Naive B cell (primary cell): ENCODE measurements at places on chromosomes 7 and 10. TPM values are rescaled to one million over a fixed set of nuclear protein-coding genes. Genes with fewer than 3 reads are reported as not detected.

Gene DYNC1I1
- polyA plus RNA-seq = not detected

Gene TLX1
- polyA plus RNA-seq = not detected

Gene AGAP4
- polyA plus RNA-seq = 0.18 TPM

Gene ZMIZ1
- polyA plus RNA-seq = 0.11 TPM

Gene AASS
- not detected for polyA plus RNA-seq

Gene GPR146
- polyA plus RNA-seq = 7.4 TPM

Gene DRGX
- polyA plus RNA-seq = not detected

Gene SPDYE5
- not detected for polyA plus RNA-seq

Gene LDB3
- not detected for polyA plus RNA-seq

Gene NPFFR1
- polyA plus RNA-seq = not detected

Gene CEP41
- 10.6 TPM for polyA plus RNA-seq

Gene RBM20
- 0.05 TPM for polyA plus RNA-seq

Gene GNGT1
- polyA plus RNA-seq = not detected

GRCh38 chr7:12281038-12281437 lies 69.9 kb downstream of the TMEM106B start:
- no peak overlapping the region for H3K27ac ChIP-seq
- DNase-seq = no peak
- H3K4me1 ChIP-seq = no peaks in the 10 kb centered on the region

DNA sequence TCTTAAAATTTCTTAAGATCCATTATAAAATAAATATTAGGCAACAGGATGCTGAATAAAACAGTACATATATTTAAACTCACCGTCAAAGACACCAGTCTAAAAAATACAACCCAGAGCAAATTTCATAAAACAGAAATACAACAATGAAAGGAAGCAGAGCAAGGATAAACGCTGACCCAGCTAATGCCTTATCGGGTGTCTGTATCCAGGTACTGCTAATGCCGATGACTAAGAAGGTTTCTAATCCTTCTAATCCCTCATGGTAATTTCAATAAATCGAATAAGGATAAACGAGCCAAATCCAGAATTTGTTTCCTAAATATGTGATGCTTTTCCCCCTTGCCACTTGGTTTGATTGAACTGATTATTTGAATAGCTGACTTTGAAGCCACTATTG lies 1.7 kb downstream of the HYCC1 start:
- no peak overlapping the region for H3K27ac ChIP-seq
- H3K4me1 ChIP-seq = peaks cover 24% of the 10 kb centered on the region
- peaks cover 3% of the 10 kb centered on the region for H3K36me3 ChIP-seq
- no peak for DNase-seq

- no peaks in the 10 kb centered on the region for H3K4me1 ChIP-seq
- H3K27ac ChIP-seq = no peak overlapping the region
- H3K4me3 ChIP-seq = no peak overlapping the region
Measured at GRCh38 chr7:111006691-111007090, 84.2 kb upstream of the LRRN3 start.

DNA sequence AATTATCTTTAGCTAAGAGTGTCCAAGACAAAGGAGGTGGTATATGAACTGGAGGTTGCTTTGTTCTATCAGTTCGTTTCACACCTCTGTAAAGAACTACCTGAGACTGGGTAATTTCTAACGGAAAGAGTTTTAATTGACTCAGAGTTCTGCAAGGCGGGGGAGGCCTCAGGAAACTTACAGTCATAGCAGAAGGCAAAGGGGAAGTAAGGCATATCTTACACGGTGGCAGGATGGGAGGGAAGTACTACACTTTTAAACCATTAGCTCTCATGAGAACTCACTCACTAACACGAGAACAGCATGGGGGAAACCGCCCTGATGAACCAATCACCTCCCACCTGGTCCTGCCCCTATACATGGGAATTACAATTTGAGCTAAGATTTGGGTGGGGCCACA lies 1202.3 kb upstream of the LRRTM3 start:
- no peaks in the 10 kb centered on the region for H3K36me3 ChIP-seq
- H3K27me3 ChIP-seq = no peaks in the 10 kb centered on the region
- H3K27ac ChIP-seq = no peak overlapping the region
- H3K4me3 ChIP-seq = no peak overlapping the region

GRCh38 chr7:90842430-90842788 lies 246.3 kb downstream of the CDK14 start:
- H3K4me1 ChIP-seq = peaks cover 28% of the 10 kb centered on the region
- no peak overlapping the region for H3K27ac ChIP-seq
- no peaks in the 10 kb centered on the region for H3K27me3 ChIP-seq
- H3K36me3 ChIP-seq = peaks cover 18% of the 10 kb centered on the region

GRCh38 chr7:32204361-32205018 lies 134.3 kb upstream of the PDE1C start:
- no peak for DNase-seq
- H3K4me1 ChIP-seq = no peaks in the 10 kb centered on the region
- no peak overlapping the region for H3K4me3 ChIP-seq
- H3K36me3 ChIP-seq = no peaks in the 10 kb centered on the region

GRCh38 chr10:63260103-63260859 lies 127.2 kb downstream of the NRBF2 start:
- no peak for DNase-seq
- peak overlapping the region; percentile 92 for H3K27ac ChIP-seq
- no peaks in the 10 kb centered on the region for H3K27me3 ChIP-seq
- H3K4me1 ChIP-seq = peaks cover 41% of the 10 kb centered on the region
- peak overlapping the region; percentile 80 for H3K4me3 ChIP-seq

- H3K4me1 ChIP-seq = no peaks in the 10 kb centered on the region
- no peaks in the 10 kb centered on the region for H3K27me3 ChIP-seq
- no peak overlapping the region for H3K27ac ChIP-seq
- no peak for DNase-seq
- no peak overlapping the region for H3K4me3 ChIP-seq
Measured at GRCh38 chr7:52917982-52918578, 117.4 kb upstream of the POM121L12 start.

GRCh38 chr7:100406767-100407166 lies 21.7 kb downstream of the ZCWPW1 start:
- H3K4me1 ChIP-seq = peaks cover 10% of the 10 kb centered on the region
- no peaks in the 10 kb centered on the region for H3K36me3 ChIP-seq
- H3K27me3 ChIP-seq = no peaks in the 10 kb centered on the region
- DNase-seq = no peak
- H3K4me3 ChIP-seq = no peak overlapping the region
- no peak overlapping the region for H3K27ac ChIP-seq

- H3K27me3 ChIP-seq = no peaks in the 10 kb centered on the region
- peaks cover 4% of the 10 kb centered on the region for H3K36me3 ChIP-seq
- no peak overlapping the region for H3K4me3 ChIP-seq
- H3K27ac ChIP-seq = no peak overlapping the region
- no peak for DNase-seq
Measured at GRCh38 chr7:71548746-71549145, 416.8 kb downstream of the GALNT17 start.

DNA sequence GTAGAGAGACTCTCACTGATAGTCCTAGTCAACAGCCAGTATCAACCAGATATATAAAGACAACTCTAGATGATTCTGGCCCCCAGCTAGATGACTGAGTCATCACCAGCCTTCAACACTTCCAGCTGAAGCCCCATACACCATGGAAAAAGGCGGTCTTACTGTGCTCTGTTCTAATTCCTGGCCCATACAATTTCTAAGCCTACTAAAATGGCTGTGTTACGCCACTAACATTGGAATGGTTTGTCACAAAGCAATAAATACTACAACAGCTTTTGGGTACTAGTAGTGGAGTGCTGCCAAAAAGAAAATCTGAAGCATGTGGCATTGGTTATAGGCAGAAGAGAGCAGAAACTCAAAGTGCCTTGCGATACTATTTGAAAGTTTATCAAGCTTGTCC lies 13.0 kb upstream of the TES start:
- H3K36me3 ChIP-seq = no peaks in the 10 kb centered on the region
- no peaks in the 10 kb centered on the region for H3K4me1 ChIP-seq
- H3K27me3 ChIP-seq = peaks cover 8% of the 10 kb centered on the region
- H3K27ac ChIP-seq = no peak overlapping the region
- no peak overlapping the region for H3K4me3 ChIP-seq
- DNase-seq = no peak

DNA sequence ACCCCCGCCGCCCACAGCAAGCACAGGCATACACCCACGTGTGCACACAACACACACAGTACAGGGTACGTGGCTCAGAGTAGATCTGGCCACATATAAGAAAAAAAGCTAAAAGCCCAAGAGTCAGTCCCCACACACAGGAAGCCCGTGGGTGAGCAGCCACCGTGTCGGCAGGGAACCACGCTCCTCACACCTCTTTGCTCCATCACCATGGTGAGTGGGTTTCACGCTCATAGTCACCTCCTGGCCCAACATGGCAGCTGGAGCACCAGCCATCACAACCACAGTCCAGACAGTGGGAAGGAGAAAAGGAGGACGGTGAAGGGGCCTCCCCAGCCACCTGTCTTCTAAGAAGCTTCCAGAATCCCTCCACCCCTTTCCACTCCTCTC lies 76.0 kb upstream of the PDGFA start:
- H3K4me3 ChIP-seq = peak overlapping the region; percentile 51
- H3K27me3 ChIP-seq = no peaks in the 10 kb centered on the region
- peaks cover 24% of the 10 kb centered on the region for H3K4me1 ChIP-seq
- no peak overlapping the region for H3K27ac ChIP-seq
- H3K36me3 ChIP-seq = no peaks in the 10 kb centered on the region
- DNase-seq = no peak
